ENCODE measurements at places on chromosomes 16 and 17. TPM values are rescaled to one million over a fixed set of nuclear protein-coding genes. Genes with fewer than 3 reads are reported as not detected.

DNAH9 gene
- total RNA-seq = 0.22 TPM

DNAH17 gene
- total RNA-seq = not detected

GRAP gene
- 2.2 TPM for total RNA-seq

ASPHD1 gene
- total RNA-seq = 0.37 TPM

NHLRC4 gene
- total RNA-seq = 0.52 TPM

INO80E gene
- total RNA-seq = 31.3 TPM

NT5M gene
- total RNA-seq = 8.6 TPM

CDH15 gene
- total RNA-seq = not detected

DYNLRB2 gene
- not detected for total RNA-seq

- DNase-seq = no peak
Observed at GRCh38 chr16:53374800-53375199, 59.5 kb upstream of the RBL2 start.

GRCh38 chr17:38898812-38899348, 26.5 kb upstream of the LASP1NB start:
- DNase-seq = peak; percentile 60

DNA sequence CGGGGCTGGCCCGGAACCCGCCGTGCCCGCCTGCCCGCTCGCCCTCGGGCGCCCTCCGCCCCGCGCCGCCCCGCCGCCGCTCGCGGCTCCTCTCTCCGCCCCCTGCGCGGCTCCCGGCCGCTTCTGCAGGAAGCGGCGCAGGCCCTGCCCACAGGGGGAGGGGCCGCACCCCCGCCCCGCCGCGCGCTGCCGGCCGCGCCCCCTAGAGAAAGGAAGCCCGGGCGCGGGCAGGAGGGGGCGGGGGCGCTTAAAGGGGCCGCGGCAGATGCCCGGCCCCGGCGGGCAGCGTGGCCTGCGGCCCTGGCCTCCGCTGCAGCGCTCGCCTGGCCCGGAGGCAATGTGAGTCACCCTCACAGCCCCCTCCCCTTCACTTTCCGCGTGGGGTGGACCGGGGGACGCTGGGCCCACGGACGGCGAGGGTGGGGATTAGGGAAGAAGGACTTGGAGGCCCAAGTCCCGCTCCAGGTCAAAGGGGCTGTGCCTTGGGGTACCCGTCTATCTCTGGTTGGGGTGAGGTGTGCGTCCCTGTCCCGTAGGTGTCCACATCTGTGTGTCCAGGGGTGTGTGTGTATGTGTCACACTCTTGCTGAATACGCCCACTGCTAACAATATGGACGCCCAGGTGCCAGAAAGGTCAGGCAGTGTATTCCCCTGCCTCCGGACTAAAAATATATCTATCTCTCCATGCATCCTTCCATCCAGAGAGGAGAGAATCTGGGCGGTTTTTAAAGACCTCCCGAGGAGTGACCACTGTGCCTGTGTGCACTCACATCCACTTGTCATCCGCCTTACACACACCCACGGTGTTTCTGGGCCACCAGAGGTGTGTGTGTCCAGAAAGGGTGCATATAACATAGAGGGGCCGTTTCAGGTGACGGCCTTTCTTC, at the start of gene GIT1:
TSS of gene GIT1 (minus strand) at position 125 of the 887 bp plus-strand sequence. CDS start 270 bp downstream, outside the sequence.
- DNase-seq = peak; percentile 94

DNA sequence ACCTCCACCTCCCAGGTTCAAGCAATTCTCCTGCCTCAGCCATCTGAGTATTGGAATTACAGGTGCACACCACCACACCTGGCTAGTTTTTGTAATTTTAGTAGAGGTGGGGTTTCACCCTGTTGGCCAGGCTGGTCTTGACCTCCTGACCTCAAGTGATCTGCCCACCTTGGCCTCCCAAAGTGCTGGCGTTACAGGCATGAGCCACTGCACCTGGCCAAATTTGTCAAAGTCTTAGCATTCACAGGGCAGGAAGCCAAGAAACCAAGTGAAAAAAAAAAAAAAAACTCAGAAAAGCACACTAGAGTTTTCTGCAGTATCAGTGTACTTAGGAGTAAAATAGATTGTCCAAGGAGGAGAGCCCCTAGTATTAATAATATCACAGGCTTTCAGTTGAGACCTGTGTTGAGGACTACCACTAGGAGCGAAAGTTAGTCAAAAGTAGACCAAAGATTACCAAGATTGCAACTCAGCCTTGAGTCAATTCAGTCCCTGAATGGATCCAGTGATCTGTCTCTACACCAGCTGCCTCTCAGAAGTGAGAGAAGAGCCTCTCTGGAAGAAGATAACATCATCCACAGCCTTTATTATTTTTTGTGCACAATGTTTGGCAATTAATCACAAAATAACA, 159.7 kb downstream of the CEP112 start:
- DNase-seq = no peak

- DNase-seq = no peak
Observed at GRCh38 chr17:7083592-7083991, 3.5 kb upstream of the CLEC10A start.

DNA sequence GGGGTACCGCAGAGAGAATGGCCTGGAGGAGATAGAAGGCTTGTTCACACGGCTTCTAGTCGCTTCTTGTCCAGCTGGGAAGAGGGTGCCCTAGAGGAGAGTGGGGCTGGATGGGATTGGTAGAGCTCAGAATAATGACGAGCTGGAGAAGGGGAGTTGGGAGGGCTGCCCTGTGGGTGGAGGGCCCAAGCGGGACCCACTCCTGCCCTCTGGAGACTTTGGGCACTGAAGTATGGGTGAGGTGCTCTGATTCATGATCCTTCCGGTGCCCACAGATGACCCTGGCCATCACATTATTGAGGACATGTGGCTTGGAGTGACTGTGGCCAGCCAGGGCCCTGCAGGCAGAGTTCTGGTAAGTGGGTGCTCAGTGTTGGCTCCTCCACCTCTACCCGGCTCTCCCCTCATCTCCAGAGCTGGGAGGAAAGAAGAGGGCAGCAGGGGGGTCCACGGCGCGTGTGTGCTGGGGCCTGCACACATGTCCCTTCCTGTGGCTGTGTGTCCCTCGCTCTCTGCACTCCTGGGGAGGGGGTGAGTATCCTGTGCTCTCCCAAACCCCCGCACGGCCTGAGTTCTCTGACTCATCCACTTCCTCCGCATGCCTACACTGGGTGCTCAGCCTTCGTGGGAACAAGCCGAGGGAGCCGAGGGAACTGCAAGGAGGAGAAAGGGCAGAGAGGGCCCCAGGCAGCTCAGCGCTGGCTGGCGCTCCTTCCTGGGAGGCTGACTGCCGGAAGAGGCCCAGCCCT, 8.5 kb downstream of the ITGA3 start:
- no peak for DNase-seq

DNA sequence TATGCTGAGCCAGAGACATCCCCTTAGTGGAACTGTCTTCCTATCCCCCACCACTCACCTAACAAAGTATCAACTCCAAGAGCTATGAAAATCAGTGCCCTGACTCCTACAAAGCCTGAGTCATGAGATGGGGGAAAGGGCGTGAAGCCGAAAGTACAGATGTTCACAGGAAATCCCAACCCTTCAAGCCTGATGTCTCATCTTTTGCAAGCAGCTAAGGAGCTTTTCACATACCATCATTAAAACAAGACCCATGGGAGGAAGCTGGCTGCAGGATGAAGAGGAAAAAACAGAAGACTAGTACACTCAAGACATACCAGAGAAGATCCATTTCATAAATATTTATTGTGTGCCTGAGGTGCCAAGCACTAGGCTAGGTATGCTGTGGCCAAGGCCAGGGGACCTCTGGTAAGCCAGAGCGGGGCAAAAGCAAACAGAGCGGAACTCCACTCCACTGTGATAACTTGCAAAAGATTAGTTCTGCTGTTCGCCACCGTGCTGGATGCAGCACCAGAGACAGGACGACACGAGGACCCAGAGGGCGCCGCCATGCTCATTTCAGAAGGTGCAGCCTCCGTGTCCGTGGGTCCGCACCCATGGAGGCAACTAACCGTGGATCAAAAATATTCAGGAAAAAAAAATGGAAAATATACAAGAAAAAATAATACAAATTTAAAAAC, 4.5 kb upstream of the MNT start:
- DNase-seq = no peak

- no peak for DNase-seq
Observed at GRCh38 chr16:27402964-27403600, 1.1 kb downstream of the IL21R start.

DNA sequence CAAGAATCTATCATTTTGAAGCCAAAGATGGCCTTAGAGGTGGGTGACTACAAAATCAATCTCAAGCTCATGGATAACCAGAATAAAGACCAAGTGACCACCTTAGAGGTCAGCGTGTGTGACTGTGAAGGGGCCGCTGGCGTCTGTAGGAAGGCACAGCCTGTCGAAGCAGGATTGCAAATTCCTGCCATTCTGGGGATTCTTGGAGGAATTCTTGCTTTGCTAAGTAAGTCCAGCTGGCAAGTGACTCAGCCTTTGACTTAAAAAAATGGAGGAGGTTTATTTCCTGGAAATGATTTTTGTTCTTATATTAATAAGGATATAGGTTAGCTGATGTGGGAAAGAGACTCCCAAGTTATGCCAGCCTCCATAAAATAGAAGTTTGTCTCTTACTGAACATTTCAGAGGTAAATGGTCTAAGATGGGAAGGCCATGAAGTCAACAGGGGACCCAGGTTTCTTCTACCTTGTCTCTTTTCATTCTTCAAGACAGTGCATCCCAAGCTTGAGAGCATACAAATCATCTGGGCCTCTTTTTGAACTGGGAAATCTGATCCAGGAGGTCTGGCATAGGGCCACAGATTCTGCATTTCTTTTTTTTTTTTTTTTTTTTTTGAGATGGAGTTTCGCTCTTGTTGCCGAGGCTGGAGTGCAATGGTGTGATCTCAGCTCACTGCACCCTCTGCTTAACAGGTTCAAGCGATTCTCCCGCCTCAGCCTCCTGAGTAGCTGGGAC, 19.8 kb upstream of the TANGO6 start:
- no peak for DNase-seq

GRCh38 chr17:68390888-68391545, 66.3 kb downstream of the WIPI1 start:
- no peak for DNase-seq

DNA sequence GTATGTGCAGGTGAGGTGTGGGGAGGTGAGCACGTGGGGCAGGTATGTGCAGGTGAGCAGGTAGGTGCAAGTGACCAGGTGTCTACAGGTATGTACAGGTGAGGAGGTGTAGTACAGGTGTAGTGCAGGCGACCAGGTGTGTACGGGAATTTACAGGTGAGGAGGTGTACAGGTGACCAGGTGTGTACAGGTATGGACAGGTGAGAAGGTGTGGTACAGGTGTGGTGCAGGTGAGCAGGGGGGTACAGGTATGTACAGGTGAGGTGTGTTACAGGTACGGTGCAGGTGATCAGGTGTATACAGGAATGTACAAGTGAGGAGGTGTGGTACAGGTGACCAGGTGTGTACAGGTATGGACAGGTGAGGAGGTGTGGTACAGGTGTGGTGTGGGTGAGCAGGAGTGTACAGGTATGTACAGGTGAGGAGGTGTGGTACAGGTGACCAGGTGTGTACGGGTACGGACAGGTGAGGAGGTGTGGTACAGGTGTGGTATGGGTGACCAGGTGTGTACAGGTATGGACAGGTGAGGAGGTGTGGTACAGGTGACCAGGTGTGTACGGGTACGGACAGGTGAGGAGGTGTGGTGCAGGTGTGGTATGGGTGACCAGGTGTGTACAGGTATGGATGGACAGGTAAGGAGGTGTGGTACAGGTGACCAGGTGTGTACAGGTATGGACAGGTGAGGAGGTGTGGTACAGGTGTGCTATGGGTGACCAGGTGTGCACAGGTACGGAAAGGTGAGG, 12.8 kb upstream of the DBNDD1 start:
- no peak for DNase-seq

DNA sequence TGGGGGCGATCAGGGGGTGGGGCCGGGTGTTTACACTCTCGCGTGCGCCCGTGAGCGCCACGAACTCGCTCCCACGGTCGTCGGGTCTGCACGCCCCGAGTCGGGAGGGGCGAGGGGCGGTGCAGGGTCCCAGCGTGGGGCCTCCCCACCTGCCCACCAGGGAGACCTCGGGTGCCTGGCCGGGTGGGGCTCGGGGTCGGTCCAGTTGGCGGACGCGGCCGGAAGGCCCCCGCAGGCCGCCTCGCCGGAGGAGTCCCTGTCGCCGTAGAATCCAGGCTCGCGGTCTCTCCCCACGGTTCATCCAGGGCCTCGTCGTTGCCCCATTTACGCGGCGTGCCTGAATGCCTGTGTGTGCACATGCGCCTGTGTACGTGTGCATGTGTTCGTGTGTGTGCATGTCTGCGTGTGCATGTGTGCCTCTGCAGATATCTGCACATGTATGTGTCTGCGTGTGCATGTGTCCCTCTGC, 510 bp upstream of the RAB40B start:
- DNase-seq = no peak

DNA sequence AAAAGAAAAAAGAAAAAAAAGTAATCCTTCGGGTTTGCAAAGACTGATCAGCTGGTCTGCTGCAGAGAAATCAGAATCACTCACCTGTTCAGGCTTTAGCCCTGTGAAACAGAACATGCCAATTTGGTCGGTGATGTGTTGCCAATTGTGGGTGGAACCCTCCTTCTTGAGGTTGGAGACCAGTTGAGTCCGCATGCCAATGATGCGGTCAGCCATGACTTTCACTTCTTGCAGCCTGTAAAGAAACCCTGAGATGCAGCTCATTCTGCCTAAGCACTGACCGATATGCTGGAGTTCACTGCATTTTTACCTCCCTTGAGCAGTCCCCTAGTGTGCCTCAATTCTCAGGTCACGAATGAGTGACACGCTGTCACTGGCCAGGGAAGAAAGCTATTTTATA, 24.8 kb upstream of the SLC38A7 start:
- no peak for DNase-seq

GRCh38 chr17:55527540-55528118, 16.4 kb upstream of the SMIM36 start:
- no peak for DNase-seq

DNA sequence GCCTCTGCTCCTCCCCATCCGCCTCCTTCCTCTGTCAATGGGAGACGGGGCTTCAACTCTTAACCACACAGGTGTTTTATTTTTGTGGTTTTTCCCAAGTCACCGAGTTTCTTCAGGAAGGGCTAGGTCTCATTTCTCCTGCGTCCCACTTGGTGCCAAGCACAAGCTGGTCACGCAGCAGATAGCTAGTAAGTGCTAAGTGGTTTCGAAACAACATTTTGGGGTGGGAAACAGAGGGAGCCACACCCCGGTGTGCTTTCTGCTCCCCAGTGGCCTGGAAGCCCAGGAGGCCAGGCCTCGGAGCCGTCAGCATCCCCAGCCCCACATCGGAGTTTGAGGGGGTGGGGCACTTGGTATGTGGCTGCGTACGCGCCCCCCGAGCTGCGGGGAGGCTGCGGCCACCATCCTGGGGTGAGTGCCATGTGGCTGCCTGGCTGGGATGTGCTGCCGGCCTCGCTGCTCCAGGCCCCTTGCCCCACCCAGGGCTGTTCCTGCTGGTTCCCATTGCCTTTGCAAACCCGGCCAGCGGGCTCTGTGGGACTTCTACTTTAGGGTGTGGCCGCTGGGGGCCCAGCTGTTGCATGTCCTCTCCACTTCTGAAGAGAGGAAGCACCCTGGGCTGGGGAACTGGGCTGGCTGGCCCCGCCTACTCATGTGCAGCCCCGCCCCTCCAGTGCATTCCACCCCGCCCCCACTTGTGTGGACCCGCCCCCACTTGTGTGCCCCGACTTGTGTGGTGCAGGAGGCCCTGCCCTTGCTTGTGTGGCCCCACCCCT, 55.6 kb downstream of the BAIAP2 start:
- DNase-seq = peak; percentile 79

GRCh38 chr17:42989726-42990652, 8.2 kb upstream of the RPL27 start:
- no peak for DNase-seq

- DNase-seq = no peak
Observed at GRCh38 chr16:64251742-64252141, 870.1 kb downstream of the CDH11 start.
